ENCODE measurements at places on chromosomes 7 and 10.

DNA sequence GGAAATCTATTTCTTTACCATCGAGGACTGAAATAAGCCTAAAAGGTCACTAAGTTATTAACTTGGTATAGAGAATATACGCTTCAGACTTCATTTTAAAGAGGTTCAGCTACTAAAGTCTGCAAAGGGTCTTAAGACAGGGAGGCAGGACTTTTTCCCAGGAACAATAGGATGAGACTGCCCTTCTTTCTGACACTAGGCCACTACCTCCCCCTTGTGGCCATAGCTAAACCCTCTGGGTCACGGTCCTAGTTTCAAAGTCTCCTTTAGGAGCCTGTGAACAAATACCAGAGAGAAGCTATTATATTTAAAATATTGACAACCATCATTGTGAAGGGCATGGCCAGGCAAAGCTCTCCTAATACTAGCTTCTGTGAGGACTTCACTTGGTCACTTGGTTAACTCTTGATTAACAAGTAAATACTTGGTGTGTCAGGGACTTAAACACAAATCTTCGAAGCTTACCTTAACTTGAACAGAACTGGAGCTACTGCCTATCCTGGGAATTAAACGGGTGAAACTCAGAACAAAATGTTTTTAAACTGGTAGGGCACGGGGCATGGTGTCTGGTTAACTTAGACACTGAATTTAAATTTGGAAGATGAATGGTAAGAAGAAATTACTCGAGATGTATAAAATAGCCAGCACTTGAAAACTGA is 75.6 kb downstream of the CCDC6 start:
- DNase-seq, result peak; percentile 56

- peak; percentile 87 for DNase-seq
Observed at GRCh38 chr7:97005183-97006054, at the start of gene DLX6. Gene DLX6, plus strand, starts transcription at chr7:97005553. Its CDS starts 425 bp downstream, at chr7:97005978.

- DNase-seq, result no peak
Observed at GRCh38 chr10:102492983-102493382, 9.5 kb downstream of the ACTR1A start.

GRCh38 chr10:87671139-87671815 is 11.6 kb downstream of the PAPSS2 start:
- no peak for DNase-seq

GRCh38 chr10:74187237-74187636 is 36.2 kb downstream of the ADK start:
- DNase-seq, result no peak

- DNase-seq, result no peak
Observed at GRCh38 chr10:113094114-113094486, 144.1 kb downstream of the TCF7L2 start.

DNA sequence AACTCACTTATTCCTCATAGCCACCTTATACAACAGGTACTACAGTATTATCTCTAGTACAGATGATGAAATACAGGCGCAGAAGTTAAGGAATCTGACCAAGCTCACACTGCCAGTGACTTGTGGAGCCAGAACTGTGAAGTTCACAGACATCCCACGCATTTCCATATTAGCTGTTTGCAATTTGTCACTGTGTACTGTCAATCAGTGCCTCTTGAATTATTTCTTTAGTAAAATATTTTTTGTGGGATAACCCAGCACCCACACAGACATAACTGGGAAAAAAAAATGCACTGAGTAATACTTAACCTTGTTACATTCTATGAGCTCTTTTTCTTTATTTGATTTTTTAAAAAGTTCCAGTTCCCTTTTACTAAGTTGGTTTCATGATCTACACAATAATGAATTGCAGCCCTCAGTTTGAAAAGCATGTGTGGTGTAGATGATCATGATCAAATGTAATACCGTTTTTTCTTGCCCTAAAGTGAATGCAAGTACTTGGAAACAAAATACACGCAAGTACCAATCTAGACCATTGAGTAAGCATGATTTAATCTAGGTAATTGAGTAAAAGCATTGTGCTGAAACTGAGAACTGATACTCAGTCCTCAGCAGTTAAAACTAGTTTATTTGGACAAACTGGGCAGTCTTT is 14.1 kb downstream of the CUL1 start:
- no peak for DNase-seq
